ENCODE measurements at places on chromosomes 16 and 17.

DNA sequence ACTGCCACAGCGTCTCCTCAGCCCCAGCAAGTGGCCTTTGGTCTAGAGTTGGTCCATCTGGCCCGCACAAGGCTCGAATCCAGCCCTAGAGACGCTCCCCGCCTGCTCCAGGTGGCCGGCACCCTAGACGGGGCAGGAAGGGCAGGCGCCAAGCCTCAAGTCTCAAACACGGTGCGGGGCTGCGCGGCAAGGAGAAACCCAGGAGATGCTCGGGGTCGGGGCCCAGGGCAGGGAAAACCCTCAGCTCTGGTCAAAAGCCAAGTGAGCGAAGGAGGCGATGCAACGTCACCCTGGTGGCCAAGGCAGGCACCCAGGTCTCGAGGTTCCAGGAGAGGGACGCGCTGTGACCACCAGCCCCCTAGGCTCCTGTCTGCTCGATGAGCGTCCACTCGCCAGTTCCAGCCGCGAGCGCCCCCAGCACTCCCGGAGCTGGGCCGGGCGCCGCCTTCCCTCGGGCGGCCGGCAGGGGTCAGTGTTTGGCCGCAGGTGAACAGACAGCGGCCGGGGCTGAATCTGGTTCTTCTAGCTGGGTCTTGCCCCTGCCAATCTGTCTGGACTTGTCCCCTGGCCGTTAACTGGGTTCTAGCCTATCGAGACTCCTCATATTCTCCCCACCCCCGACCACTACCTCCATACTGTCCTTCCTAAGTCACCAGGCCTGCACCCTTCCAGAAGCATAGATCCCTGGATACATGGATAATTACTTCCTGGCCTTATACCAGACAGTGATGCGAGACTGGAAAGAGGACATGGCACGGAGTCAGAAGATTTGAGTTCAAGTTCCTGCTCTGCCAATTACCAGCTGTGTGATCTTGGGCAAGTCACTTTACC is 44.0 kb downstream of the PRAC1 start:
- DNase-seq = peak; percentile 51

DNA sequence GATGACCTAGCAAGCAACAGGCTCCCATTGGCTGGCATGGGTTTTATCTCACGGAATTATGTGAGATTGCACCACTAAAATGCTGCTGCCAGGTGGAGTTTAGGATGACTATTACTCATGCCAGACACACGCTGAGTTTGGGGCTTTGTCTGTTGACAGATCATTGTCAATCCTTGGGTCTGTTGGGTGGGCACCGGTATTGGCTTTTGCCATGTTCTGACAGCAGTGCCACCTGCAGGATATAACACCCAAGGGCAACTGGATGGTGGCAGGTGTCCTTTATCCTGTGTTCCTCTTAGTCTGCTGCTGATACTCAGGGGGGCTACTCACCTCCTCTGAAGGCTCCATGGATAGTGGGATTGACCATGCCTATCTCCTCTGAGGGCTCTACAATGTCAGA is 221.6 kb upstream of the DYNLRB2 start:
- no peak for DNase-seq

DNA sequence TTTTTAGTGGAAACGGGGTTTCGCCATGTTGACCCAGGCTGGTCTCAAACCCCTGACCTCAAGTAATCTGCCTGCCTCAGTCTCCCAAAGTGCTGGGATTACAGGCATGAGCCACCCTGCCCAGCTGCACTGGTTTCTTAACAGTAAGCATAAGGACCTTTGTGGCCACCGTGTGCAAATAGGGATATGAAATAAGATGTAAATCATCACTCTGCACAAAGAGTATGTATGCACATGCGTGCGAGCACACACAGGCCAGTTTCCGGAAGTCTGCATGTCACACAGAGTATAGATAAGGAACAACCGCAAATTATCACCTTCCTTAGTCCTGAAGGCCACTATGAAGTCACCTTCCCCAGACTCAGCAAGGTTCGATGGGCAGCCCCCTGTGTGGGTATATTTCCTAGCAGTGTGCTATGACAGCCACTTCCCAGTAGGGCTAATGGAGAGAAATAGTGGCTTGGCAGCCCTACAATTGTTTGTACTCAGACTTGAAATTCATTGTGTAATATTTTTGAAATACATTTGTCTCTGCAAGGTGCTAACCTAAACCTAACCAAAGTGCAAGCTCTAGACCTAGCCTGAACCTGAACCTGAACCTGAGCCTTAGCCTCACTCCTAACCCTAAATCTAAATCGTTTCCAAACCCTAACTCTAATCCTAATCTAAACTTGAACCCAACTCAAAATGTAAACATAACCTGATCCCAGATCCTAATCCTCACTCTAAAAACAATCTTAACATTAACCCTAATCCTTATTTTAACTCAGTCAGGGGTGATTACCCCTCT is 48.4 kb upstream of the SKAP1 start:
- no peak for DNase-seq

DNA sequence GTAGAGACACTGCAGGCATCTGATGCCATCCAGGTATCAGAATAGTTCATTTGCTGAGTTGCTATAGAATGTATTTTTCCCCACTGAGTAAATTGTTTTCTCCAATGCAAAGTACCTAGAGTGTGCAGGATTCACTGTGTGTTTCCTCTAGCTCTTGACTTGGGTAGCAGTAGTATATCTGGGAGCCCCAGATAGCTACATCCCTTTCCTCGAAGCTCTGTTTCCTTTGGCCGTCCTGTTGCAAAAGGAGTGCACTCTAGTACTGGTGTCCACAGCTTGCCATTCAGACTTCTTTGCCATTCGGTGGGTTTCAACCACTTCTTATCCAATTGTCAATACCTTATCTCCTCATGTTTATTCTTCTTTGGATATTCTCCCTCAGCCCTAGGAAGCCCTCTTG is 12.8 kb downstream of the ABCA8 start:
- DNase-seq = no peak

- no peak for DNase-seq
Measured at GRCh38 chr17:19656851-19657581, 8.5 kb downstream of the ALDH3A2 start.

DNA sequence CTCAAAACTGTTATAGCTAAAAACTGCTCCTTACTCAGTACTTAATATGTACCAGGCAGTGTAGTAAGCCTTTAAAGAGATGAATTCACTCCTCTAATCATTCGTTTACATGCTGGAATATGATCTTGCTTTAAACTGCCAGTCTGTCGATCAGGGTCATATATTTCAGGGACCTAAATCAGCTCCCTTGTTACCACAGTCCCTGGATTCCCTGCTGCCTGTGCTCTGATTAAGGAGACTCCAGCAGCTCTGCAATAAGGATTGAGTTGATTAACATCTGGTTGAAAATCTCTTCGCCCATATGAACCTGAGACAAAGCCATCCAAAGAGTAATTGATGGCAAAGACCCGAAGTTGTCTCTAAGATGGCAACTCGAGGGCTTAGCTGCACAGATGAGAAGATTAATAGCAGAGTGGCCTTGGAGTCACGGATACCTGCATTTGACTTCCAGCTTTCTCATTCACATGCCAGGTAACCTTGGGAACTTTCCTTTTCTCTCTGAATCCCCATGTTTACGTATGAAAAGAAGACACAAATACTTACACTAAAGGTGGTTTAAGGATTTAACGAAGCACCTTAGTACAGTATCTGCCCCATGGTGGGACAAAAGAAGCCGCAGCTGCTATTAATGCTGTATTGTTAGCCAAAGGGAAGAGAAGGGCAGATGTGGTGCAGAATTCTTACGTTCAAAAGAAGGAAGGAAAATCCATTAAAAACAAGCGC is 68.2 kb downstream of the VAT1L start:
- no peak for DNase-seq

GRCh38 chr16:54051821-54052220 is 234.8 kb downstream of the IRX3 start:
- no peak for DNase-seq

DNA sequence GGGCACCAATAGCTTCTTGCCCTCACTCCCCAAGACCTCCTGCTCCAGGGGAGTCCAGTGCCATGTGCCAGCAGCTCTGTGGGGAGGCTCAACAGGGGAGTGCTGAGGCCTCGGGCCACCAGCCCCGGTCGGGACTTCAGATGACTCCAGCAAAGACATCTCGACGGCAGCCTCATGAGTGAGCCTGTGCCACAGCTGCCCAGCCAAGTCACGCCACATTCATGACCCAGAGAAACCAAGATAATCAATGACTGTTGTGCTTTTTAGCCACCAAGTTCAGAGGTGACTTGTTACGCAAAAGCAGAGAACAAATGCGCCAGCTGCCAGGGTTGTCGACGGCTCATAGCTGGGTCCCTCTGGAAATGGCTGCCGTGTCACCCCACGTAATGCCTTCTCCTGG is 157.5 kb downstream of the BANP start:
- DNase-seq = no peak
